DMS153 (cell line): ENCODE measurements at places on chromosomes 11 and 22.

GRCh38 chr11:25159341-25159740, 662.5 kb downstream of the LUZP2 start:
- DNase-seq, result no peak

GRCh38 chr11:69376155-69377028, 82.4 kb downstream of the MYEOV start:
- no peak for DNase-seq

DNA sequence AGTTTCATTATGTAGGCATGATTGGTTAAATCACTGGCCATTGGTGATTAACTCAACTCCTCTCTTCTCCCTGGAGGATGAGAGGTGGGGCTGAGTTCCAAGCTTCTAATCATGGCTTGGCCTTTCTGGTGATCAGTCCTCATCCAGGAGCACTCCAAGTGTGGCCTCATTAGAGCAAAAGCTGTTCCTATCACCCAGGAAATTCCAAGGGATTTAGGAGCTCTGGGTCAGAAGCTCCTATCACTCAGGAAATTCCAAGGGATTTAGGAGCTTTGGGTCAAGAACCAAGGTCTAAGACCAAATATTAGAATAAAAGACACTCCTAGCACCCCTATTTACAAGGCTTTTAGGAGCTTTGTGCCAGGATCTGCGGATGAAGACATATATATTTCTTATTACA, 168.0 kb upstream of the BDNF start:
- DNase-seq, result no peak

GRCh38 chr11:67654225-67654624, 3.7 kb upstream of the ACY3 start:
- DNase-seq, result no peak

GRCh38 chr11:2645779-2646118, 54.0 kb downstream of the KCNQ1OT1 start:
- DNase-seq, result no peak

- no peak for DNase-seq
Observed at GRCh38 chr11:70816156-70816678, 417.9 kb downstream of the CTTN start.

DNA sequence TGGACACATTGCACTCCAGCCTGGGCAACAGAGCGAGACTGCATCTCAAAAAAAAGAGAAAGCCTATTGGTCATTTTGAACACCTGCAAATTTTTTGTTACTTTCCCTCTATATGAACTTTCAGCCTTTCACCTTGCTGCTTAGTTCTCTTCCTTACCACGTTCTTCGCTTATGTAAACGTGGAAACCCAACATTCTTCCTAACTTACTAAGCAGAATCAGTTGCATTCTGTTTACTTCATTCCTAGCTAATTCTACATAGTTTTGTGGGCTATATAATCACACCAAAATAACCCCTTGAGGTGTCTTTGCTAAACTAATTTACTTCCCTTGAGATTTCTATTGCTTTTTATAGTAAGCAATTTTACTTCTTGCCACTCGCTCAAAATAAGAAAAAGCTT, 23.2 kb downstream of the MS4A4A start:
- no peak for DNase-seq

- DNase-seq, result no peak
Observed at GRCh38 chr22:25847451-25847850, 105.5 kb downstream of the MYO18B start.

GRCh38 chr11:114011443-114011842, 36.5 kb downstream of the HTR3A start:
- no peak for DNase-seq

DNA sequence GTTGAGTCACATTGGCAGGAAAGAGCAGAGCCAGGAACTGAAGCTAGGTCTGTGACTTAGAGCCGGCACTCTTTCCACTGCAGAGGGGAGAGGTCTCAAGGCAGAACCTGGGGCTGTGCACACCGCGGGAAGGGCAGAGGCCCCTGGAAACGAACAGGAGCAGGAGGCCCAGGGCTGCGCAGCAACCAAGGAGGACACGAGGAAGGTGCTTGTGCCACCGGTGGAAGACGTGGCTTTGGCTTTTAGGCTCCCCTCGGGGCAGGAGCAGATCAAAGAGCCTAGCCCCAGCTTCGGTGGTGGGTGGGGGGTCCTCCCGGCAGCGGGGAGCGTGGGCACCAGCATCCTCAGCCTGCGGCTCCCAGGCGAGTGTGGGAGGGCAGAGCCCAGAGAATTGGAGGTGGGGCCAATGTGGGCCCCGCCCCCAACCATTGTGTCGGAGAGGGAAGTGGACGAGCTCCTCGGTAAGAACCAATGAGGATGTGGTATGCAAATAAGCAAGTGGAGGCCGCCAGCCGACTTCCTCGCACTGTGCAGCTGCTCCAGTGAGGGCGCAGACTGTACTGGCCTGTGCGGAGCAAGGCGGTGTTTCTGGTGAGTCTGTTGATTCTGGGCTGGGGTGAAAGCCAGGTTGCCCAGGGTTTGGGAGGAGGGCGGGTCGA, at the start of gene CCDC116:
Gene CCDC116, plus strand, starts transcription at position 524 of the 659 bp plus-strand sequence. CDS start 422 bp downstream, outside the sequence.
- peak; percentile 81 for DNase-seq

DNA sequence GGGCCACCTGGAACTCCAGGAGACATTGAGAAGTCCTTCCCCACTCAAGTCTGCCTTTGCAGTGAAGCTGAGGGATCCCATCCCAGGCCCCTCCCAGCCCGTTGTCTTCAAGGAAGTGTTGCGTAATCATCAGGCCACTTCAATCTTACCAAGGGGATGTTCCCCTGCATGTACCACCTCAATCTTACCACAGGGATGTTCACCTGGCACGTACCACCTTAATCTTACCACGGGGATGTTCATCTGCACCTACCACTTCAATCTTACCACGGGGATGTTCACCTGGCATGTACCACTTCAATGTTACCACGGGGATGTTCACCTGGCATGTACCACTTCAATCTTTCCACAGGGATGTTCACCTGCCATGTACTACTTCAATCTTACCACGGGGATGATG, 108.0 kb upstream of the SYN3 start:
- no peak for DNase-seq

DNA sequence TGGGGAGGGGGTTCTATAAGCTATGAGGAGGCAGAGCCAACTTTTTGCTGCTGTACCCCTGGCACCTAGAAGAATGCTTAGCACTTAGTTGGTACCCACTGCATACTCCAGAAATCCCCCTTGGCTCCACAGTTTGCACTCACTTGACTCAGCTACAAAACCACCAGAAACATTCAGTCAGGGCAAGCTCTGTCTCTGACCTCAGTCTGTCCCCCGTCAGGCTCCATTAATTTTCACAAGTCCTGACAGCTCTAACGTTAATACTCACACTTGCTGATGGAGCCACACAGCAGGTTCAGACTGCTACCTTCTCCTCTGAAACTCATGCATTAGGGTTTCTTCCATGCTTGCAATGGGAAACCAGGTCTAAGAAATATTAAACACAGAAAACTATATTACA, 81.7 kb downstream of the MPPED2 start:
- DNase-seq, result no peak

DNA sequence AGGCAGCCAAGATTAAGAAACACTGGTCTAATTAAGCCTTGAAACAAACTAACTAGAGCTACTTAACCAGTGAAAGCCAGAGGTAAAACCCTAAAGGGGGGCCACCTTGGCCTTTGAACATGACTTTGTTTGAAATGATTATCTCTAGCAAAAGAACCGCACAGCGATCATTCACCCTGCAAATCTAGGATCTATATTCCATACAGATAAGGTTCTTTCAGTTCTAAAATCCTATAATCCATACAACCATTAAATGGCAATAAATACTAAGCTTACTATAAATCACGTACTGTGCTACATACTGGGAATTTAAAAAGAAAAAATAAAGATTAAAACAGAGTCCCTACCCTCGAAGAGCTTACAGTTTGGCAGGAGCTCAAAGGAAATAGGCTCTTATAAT, 40.6 kb downstream of the RBFOX2 start:
- DNase-seq, result no peak
